ENCODE measurements at places on chromosomes 2 and 18. TPM values are rescaled to one million over a fixed set of nuclear protein-coding genes. Genes with fewer than 3 reads are reported as not detected.

The SGPP2 gene
- total RNA-seq = 0.89 TPM

DNA sequence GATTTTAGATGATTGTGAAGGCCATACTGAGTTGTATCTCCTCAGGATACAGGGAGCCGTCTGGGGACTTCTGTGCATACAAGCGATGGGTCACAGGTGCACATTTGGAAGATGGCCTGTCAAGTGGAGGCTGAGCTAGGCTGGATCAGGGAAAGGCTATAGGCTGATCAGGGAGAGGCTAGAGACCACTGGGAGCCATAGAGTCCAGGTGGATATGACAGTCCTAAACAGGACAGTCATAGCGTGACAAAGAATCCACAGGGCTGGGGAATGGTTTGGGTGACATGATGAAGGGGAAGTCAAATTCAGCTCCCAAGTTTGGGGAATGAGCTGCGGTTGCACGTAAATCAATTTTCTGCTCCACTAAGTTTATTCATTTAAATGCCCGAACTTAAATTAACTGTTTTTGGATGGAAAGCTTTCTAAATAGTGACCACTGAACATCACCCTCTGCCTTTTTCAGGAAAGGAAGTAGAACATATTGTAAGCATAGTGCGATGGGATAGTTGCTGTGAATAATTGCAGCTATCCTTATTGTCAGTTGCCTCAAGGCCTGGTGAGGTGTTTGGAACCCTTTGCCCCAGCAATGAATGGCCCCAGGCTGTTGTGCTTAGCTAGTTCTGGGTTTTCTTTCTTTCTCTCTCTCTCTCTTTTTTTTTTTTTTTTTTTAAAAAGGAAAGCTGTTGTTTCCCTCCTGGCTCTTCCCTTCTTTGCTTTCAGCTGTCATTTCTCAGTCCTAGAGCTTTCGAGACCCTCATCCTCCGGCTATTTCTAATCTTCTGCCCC lies 50.5 kb downstream of the KLHL29 start:
- DNase-seq = no peak

The SLC4A5 gene
- 3.6 TPM for total RNA-seq

- no peak for DNase-seq
These were observed 266.9 kb downstream of the GBX2 start for GRCh38 chr2:235901243-235901642.

The DARS1 gene
- 117 TPM for total RNA-seq

- no peak for DNase-seq
These were observed 216.3 kb upstream of the SMAD7 start for GRCh38 chr18:49167084-49167483.

DNA sequence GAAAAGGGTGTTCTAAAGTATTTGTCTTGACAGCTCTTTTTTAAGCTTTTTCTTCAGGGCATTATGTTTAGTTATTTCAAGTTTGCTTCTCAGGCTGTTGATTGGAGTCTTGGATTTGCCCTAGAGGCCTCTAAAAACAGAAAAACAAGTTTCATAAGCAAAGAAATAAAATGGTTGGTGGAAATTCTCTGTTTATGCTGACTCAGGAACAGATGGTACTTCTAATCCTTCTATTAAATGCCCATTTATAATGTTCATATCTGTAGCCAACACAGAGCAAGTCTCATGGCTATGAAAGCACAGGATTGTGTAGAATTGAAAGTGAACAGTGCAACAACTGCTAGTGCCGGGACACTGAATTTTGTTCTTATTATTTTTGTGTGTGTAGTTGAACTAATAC lies 60.4 kb downstream of the KCNJ3 start:
- no peak for DNase-seq

The ADGRF3 gene
- 7.0 TPM for total RNA-seq

DNA sequence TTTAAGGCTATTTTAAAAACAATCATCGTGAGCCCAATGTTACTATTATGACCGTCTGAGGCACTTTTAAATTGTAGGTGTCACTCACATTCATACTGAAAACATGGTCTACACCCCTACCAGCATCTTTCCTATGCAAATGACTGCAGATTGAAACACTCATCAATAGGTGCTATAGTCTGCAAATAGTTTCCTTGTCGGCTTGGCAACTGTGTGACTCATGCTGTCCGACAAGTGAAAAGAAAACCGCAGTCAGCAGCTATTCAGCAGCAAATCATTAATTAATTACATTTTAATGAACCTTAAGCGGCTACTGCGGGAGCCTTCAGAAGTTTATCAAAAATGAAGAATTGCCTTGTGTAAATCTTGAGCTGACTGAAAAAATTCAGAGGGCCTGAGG lies 134.4 kb downstream of the FIGN start:
- no peak for DNase-seq

The TANC1 gene
- 0.31 TPM for total RNA-seq

DNA sequence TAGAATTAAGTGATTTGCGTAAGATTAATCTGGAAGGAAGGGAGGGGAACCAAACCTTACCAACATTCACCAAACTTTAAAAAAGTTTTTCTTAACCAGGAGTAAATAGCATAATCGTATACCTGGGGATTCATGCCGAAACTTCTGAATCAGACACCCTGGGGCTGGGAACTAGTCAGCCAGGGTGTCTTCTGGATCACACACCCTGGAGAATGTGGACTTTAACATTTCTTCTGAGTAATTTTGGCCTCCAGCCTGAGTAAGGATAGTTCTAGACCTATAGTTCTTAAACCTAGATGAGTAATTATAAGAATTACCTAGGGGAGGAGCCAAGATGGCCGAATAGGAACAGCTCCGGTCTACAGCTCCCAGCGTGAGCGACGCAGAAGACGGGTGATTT lies 44.1 kb upstream of the MEIS1 start:
- DNase-seq = no peak

All from activated naive CD8-positive, alpha-beta T cell treated with anti-CD3 and anti-CD28 coated beads, Interleukin-2, amount 10 ng/mL, durations not matched to agents 7 days and 5 days (primary cell).